ENCODE measurements at places on chromosomes 5 and 9.
A peak's percentile ranks its signal among the peaks of the same experiment; 100 is the strongest.

- no peak for DNase-seq
Observed at GRCh38 chr5:11322133-11322532, 561.1 kb upstream of the DAP start.

- no peak for DNase-seq
Observed at GRCh38 chr5:140828362-140828737, 590 bp downstream of the PCDHA6 start.

GRCh38 chr5:69450116-69450515, 35.2 kb downstream of the MARVELD2 start:
- no peak for DNase-seq

DNA sequence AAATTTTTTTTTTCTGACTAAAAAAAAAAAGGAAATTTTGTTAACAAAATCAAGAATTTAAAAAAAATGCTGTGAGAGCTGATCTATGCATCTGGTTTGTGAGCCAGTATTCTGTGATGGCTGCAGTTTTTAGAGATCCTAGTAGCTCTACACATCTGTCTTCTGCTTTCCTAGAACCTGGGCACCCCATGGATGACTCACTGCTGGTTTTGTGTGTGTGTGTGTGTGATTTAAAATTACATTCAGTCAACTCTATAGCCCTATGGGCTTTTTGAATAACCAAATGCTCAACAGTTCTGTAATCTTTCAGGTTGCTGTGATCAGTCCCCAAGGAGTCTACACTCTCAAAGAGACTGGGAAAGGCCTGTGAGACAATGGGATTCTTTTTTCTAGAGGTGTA, 2.5 kb upstream of the PSMD5 start:
- no peak for DNase-seq

- DNase-seq, result peak; percentile 69
Observed at GRCh38 chr5:157271740-157272271, 5.9 kb downstream of the CYFIP2 start.

GRCh38 chr5:176822793-176823481, 12.6 kb downstream of the UNC5A start:
- DNase-seq, result no peak

GRCh38 chr5:116778651-116779280, 204.1 kb upstream of the SEMA6A start:
- DNase-seq, result no peak

DNA sequence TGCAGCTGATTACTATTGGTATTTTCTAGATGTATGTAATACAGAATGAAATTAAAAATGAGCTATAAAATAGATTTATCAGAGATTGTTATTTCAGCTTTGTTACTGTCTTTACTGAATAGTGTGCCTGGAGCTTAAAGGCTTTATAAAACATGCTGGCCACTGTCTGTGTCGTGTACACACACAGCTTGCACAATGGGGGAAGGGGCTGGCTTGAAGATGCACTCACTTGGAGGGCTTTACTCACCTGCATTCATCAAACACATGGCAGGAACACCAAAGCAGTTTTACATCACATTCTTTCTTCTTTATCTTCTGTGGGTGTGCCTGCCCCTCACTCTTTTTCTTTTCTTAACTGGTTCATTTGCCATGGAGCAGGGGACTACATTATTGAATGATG, 60.9 kb downstream of the TLE4 start:
- no peak for DNase-seq

GRCh38 chr9:100577776-100578448, at the start of gene CAVIN4:
TSS of gene CAVIN4 (plus strand) at chr9:100578079. CDS start at chr9:100578144, 65 bp downstream.
- DNase-seq, result no peak

DNA sequence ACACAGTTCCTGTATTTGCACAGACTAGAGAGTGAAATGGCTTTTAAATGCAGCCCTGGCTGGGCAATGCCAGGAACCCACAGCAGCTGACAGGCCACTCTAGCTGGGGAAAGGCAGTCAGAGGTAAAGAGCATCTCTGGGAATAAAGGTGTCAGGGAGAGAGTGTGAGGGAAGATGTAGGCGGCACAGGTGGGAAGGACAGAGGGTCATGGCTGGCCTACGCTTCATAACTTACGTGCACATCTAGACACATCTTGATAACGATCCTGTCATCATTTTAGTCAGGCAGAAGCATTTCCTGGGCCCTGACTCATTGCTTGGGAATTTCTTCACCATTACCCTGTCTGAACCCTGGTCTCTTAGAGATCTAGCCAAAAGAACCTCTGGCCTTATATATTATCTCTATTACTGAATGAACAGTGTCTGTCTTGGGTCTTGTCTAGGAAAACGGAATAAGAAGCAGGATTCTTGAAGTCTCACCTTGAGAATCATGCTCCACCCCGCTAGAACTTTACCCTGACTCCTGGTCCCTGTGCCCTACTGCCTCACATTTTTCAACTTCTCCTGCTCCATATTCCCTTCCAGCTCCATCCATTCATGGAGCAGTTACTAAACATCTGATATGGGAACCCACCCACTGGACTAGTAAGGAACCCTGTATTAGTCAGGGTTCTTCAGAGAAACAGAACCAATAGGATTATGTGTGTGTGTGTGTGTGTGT, 106.4 kb upstream of the ELL2 start:
- DNase-seq, result no peak

DNA sequence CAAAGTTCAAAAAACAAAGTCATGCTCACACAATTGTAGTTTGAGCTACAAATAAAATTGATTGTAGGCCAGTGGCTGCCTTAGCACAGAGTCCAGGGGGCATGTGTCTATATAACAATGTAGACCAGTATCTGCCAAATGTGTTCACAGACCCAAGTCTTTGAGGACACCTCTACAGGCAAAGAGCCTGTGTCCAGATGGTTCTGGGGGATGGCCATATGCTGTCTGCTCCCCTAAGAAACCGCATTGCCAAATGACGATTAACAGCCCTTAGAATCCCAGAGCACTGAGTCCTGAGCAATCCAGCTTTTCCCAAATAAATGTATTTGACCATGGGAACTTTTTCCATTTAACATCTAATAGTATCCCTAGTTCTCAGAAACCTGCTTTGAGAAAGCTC, 169.6 kb downstream of the ADCY2 start:
- no peak for DNase-seq

DNA sequence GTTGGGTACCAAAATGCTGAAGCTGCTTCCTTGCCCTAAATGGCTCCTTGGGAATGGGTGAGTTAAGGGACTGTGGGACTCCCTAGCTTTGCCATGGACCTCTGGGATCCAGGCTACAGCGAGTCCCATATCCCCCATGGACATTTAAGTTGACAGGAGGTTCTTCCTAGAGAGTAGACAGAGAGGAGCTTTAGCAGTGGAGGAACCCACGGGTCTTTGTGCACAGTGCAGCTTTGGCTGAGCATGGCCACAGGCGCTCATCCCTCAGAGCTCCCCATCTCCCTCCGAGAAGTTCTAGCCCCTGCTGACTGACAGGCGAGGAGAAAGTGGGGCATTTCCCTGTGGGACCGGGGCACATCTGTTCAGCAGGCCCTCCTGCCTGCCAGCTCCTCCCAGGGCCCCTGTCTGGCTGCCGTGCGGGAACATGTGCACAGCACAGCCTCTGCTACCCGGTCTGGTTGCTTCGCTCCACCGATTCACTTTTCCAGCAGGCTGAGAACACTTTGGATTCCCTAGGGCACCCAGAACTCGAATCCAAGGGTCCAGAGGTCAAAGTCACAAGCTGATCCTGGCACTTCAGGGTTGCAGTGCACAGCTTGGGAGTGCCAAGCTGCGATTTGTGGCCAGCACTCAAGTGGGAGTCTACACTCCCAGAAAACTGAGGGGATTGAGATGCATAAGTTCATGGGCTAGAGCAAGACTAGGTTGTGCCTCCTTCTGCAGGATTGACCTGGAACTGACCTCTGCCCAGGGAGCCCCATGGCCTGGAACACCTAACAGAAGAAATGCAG, 40.6 kb upstream of the DMRTA1 start:
- DNase-seq, result no peak

DNA sequence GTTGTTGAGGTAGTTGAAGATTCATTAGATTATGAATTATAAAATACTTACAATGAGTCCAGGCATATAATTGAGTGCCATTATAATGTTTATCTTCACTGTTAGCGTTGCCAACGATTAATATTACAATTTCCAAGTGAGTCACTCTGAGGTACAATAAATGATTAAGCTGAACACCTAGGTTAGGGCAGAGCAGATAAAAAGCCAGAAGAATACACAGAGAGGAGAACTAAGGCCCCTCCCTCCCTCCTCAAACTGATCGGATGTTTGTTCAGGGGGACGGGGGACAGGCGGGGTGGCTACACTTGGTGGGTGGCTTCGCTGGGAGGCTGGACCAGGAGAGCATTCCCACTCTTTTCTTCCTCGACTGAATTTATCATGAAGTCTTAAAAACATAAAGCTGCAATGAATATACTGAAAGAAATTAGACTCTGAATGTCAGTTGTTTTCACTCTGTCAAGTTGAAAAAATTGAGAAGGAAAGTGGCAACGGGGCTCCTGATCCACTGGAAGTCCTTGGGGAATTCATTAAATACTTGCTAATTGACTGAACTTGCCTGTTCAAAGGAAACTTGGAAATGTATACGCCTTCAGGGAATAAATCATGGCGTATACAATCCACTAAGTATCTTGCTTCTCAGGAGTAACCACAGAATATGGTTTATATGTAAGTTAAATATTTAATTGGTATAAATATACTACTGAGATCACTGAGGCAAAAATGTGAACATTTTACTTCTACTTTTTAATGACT, 198.1 kb downstream of the TSSK1B start:
- no peak for DNase-seq

- no peak for DNase-seq
Observed at GRCh38 chr9:86945728-86946200, 1.5 kb downstream of the GAS1 start.

- DNase-seq, result no peak
Observed at GRCh38 chr9:128246471-128246870, 29.3 kb downstream of the GOLGA2 start.

- DNase-seq, result no peak
Observed at GRCh38 chr9:27582794-27583193, 9.5 kb upstream of the C9orf72 start.

DNA sequence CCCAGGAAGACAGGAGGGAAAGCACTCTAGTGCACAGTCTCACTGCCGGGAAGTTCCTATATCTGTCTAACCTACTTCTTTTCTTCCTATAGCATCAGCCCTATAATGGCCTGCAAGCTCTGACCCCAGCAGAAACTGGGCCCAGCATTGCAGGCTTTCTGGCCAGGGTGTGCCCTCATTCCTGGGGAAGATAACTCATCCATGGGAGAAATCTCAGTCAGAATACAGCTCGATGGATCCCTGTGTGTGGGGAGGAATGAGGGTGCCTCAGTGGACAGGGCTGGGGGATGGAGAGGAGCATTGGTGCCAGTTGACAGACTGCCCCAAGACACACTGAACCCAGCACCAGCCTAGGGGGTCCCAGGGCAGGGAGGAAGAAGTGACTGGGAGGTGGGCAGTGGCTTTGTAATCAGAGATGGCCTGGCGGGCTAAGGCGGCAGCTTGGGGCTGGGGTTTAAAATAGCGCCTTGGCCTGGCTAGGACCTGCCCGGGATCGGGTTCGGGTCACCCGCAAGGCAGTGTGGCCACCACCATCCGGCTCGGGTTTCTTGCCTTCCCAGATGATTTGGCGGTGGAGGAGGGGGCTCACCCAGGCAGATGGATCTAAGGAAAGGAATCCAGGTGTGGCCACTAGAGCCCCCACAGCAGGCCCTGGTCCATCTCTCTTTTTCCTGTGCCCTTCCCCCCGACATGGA, 7.6 kb upstream of the CXXC5 start:
- no peak for DNase-seq

GRCh38 chr5:54719384-54720283, 202.1 kb downstream of the SNX18 start:
- no peak for DNase-seq

GRCh38 chr5:81181576-81182316, 51.4 kb upstream of the CKMT2 start:
- no peak for DNase-seq

GRCh38 chr5:137269274-137269673, 229.9 kb downstream of the SPOCK1 start:
- DNase-seq, result no peak

GRCh38 chr9:122364783-122365150, 6.1 kb upstream of the PTGS1 start:
- DNase-seq, result no peak

GRCh38 chr9:108603141-108603540, 252.6 kb downstream of the ACTL7B start:
- no peak for DNase-seq

GRCh38 chr9:90836411-90837080, 34.9 kb downstream of the SYK start:
- DNase-seq, result no peak

- DNase-seq, result peak; percentile 27
Observed at GRCh38 chr5:151123897-151124751, 33.5 kb downstream of the ANXA6 start.

- no peak for DNase-seq
Observed at GRCh38 chr5:115496936-115497576, 47.5 kb downstream of the FEM1C start.

- DNase-seq, result no peak
Observed at GRCh38 chr9:126480813-126481212, 132.9 kb upstream of the LMX1B start.

GRCh38 chr9:92897323-92897722, 19.5 kb upstream of the ZNF484 start:
- no peak for DNase-seq

GRCh38 chr9:17083258-17083657, 51.6 kb upstream of the CNTLN start:
- no peak for DNase-seq

GRCh38 chr5:116076496-116076895, 8.3 kb upstream of the COMMD10 start:
- no peak for DNase-seq

DNA sequence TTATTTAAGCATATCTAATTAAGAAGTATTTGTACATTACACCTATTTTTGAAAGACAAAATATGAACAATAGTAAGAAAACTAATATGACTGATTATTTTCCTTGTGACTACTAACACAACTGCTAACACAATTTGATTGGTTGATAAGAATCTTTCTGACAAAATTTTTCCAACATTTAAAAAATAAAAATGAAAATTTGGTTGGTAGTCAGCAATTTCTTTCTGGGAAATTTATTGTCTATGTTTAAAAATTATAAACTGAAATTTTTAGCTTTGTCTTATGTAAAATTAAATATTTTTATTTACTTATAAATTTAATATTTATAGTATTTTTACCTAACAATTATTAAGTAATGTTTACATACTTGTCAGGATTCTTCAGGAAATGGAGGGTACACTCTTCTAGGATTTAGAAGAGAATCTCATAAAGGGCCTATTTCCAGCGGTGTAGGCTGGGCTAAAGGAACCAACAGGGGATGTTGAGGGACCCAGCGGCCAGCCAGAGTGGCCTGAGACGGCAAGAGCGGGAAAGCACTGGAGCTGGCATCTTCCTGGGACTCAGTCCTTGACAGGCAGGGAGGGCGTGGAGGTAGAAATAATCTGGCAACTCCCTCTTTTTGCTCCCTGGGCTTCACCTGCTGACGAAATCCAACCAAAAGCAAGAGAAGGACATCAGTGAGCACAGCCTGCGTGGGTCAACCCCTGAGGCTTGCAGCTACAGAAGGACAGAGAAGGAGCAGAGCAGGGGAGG, 14.7 kb upstream of the FAM120A start:
- no peak for DNase-seq

- DNase-seq, result no peak
Observed at GRCh38 chr5:54799645-54800044, 185.7 kb downstream of the ESM1 start.

- no peak for DNase-seq
Observed at GRCh38 chr5:21424907-21425306, 1428.2 kb downstream of the CDH12 start.

- no peak for DNase-seq
Observed at GRCh38 chr5:81251922-81252321, 18.8 kb downstream of the CKMT2 start.

Data from esophagus squamous epithelium (tissue), 5 donors.